ENCODE measurements at places on chromosomes 6 and 20.
A peak's percentile ranks its signal among the peaks of the same experiment; 100 is the strongest.

DNA sequence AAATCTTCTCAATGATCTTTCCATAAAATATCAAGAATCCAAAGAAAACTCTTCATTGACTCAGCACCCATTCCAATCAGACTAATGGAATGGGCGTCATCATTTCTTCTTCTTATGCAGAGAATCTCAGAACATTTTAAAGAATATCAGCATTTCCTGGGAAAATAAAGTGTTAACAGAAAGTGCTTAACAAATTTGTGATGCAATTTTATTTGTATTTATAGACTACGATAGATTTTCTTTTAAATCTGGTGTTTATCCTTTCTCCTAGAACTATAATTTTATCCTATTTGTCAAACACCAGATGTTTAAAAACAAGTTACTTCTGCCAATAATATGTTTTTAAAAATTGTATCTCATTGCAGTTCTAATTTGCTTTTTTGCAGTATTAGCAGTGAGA is 330.7 kb downstream of the COL12A1 start:
- no peak for DNase-seq

DNA sequence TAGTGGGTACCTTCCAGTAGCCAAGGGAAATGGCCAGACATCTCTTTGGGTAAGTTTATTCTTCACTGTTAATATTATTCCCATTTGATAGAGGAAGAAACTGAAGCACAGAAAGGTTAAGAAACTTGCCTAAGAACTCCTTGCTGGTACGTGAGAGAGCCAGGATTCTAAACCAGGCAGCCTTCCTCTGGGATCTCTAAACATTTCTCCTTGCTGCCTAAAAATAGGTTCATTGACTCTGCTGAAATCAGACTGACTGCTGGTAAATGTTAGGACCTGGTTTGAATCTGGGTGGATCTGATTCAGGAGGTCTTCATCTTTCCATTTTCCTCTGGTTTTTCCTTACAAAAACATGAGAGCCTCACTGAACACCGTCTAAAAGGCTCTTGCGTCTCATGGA is 186.9 kb downstream of the AIG1 start:
- DNase-seq, result no peak

- no peak for DNase-seq
Observed at GRCh38 chr20:49276161-49276960, 1.5 kb downstream of the ZNFX1 start.

DNA sequence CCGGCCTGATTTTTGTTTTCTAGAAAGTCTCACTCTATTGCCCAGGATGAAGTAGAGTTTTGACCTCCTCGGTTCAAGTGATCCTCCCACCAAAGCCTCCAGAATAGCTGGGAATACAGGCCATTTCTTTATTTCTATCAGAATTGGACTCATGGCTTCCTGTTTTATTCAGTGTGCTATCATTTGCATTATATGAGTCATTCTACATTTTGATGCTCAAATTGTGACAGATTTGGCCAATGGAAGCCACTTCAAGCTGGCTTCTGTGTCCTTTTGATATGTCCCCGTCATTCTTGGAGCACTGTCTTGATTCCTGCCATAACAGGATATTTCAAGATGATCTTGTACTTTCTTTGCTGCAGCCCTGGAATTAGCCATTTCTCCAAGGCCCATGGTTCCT is 75.1 kb downstream of the CNBD2 start:
- no peak for DNase-seq

GRCh38 chr6:157763129-157763903 is 59.7 kb upstream of the SNX9 start:
- peak; percentile 99 for DNase-seq

DNA sequence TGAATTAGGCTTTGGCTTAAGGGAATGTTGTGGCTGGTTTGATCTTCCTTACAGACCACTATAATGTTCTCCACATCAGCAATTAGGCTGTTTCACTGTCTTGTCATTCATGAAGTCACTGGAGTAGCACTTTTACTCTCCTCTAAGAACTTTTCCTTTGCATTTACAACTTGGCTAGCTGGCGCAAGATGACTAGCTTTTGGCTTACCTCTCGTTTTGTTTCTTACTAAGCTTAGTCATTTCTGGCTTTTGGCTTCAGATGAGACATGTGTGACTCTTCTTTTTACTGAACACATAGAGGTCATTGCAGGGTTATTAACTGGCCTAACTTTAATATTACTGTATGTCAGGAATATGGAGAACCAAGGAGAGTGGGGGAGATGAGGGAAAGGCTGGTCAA is 143.2 kb downstream of the PTCHD4 start:
- DNase-seq, result no peak
